ENCODE measurements at places on chromosomes 7 and 10.

DNA sequence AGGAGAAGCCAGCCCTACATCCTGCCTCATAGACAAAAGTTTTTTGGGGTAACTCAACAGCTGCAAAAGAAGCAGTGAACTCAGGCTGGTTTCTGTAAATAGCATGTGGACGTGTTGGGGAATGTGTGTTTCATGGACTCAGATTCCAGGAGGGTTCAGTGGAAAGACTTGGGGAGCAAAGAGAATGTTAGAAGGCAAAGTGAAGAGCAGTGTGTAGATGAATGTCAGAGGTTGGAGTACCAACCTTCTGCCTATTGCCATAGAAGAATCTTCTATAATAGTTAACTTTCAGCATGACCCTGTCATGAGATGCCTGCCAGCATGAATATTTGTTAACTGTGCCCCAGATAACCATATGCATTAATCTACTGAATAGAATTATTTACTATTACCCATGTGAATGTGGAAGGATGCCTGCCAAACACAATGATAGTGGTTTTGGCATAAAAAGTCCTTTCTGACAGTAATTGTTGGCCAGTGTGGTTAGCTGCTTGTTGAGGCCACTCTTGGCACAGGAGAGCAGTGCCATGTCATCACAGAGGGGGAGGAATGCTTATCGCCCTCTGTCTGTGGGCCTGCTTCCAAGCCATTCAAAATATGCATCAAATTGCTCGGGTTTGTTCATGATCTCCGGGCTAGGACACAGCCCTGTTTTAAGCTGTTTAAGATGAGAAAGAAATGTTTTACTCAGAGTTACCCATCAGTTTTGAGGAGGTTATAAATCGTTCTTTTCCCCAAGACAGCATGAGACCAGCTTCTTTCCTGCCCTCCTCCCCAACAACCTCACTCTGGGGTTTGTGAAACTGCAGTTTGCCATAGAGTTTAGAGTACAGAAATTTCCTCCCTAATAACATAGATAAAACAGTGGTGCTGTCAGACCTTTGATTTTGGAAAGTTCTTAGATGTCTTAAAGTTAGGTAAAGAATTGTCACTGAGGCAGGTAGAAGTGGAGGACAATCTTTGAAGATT is 165.3 kb downstream of the WNT2 start:
- no peak for DNase-seq

GRCh38 chr10:102581401-102581800 is 62.9 kb upstream of the TRIM8 start:
- no peak for DNase-seq

- no peak for DNase-seq
Measured at GRCh38 chr7:117066668-117067067, 113.4 kb downstream of the ST7 start.

DNA sequence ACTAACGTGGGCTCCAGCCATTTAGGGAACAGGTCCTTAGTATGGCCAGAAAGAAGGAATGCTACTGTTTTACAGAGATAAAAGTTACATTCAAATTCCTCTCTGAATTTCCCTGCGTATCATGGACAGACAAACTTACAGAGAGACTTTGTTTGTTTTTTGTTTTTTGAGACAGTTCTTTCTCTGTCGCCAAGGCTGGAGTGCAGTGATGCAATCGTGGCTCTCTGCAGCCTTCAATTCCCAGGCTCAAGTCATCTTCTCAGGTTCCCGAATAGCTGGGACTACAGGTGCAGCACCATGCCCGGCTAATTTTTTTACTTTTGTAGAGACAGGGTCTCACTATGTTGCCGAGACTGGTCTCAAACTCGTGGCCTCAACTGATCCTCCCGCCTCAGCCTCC is 64.5 kb upstream of the MPP7 start:
- DNase-seq: no peak

DNA sequence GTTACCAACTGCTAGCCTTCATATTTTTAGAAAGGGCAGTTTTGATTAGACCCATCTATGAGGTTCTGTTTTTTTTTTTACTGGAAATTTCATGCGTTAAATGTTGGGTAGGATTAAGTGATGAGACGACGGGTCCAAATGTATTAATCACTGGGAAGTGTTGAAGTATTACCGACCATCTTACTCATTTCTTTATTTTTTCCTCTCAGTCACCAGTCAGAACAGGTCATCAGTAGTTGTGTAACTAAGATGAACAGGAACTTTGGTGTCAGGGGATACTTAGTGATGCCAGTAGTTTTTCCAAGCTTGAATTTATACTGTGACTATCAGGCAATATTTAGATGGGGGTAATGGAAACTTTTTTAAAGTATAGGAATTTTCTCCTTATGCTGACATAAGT is 14.2 kb downstream of the TFAM start:
- DNase-seq: no peak

GRCh38 chr7:75599244-75599781 is 107.2 kb downstream of the SPDYE5 start:
- no peak for DNase-seq

- no peak for DNase-seq
Measured at GRCh38 chr10:13891128-13892000, 304.6 kb downstream of the PRPF18 start.

GRCh38 chr7:25122373-25122772 is 2.7 kb downstream of the CYCS start:
- no peak for DNase-seq

GRCh38 chr7:127504715-127505114 is 80.7 kb downstream of the GCC1 start:
- peak; percentile 12 for DNase-seq

DNA sequence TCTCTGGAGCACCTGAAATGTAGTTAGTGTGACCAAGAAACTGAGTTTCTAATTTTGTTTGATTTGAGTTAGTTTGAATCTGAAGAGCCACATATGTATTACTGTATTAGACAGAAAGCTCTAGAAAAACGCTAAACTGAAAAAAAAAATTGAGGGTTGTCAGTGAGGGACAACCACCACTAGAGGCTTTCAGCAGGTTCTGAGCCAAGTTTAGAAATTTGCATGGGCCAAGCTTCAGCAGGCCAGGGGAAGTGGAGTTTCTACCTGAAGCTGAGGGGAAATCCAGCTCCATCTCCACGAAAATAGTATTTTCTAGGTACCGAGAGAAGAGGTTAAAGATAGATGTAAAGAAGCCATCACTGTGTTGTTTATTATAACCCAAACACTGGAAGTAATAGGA is 77.9 kb upstream of the PLXNA4 start:
- DNase-seq: peak; percentile 13

DNA sequence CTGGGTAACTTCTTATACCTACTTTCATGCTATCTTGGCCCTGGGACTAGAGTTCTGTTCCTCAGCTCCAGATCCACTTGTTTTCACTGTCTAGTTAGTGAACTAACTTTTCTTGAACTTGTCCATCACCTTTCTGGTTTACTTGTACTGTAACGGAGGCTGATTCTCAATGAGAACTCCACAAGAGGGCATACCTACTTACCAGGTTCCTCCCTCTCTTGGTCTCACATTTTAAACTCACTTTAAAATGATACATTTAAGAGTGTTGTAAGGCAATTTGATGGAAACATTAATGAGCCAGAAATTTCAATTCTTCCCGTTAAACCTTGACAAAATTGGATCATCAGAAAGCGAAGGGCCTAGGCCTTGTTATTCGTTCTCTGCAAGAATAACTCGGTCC is 111.6 kb downstream of the MAGI2 start:
- no peak for DNase-seq

DNA sequence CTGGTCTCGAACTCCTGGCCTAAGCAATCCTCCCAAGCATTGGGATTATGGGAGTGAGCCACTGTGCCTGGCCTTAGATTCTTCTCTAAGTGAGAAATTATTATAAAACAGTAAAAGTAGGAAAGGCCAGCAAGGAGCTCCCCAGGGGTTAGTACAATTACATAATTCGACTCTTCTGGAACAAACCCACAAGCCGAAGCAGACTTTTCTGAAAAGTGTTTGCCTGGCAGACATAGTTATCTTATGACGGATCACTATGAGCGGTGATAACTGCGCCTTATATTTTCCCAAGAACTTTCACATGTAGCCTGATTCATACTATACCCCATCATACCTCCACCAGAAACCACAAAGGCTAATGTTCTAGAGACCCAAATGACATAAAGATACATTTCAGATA is 30.2 kb upstream of the SH3PXD2A start:
- no peak for DNase-seq

DNA sequence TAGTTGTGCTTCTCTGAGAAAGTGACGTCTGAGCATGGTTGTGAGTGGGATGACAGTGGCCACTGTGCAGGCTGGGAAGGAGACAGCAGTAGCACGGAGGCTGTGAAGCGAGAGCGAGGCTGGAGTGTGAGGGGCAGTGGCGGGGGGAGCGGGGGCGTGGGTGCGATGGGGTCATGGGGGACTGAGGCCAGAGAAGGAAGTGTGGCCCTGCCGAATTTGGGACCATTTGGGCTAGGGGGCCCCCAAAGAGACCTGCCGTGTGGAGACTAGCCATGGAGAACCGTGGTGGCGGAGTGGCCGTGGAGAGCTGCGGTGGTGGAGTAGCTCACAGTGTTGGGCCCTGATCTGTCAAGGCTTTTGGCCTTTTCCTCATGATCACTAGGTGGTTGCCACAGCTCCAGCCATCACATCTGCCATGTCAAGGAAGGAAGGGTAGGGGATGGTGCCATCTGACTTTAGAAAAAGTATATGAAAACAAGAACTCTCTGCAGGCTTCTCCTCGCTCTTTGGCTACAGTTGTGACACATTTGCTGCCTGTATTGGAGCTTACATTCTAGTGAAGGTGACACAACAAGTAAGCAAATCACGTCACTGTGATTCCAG is 61.4 kb downstream of the MGMT start:
- DNase-seq: no peak

GRCh38 chr7:142809671-142810070 is 38.9 kb downstream of the PRSS2 start:
- no peak for DNase-seq

GRCh38 chr10:77574438-77574837 is 63.2 kb downstream of the KCNMA1 start:
- DNase-seq: no peak

- no peak for DNase-seq
Measured at GRCh38 chr7:158985583-158985982, 129.2 kb downstream of the DYNC2I1 start.

DNA sequence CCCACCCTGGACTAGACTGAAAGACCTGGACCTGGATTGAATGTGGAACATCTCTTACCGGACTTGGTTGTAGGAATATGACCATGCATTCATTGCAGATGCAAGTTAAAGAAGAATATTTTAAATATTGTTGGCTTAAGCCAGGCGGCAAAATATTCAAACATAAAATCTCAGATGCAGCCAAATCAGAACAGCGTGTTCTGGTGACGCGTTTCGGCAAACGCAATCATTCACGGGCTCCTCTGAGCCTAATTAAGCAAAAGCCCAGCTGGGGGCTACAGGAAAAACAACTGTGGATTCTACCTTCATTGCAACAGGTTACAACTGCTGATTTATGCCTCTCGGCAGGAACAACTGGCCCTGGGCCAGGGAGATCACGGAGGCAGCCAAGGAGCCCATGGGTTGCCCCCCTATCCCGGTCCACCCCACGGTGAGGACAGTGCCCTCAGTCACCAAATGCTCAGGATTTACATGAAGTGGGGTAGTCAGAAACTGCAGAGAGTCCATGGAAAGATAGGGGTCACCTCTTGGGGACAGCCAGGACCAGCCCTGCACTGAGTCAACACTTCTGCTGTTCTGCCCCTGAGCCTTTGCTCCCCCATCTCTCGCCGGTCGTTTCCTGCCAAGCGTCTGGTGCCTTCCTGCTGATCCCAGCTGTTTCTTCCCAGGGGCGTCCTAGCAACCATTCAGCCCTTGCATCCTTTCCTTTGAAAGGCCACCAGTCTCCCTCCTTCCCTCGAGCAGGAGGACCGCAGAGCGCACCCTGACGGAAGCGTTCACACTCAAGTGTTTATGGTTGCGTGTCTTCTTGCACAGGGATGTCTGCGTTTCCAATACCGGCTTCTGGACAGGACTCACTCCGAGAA is 64.4 kb upstream of the SFMBT2 start:
- no peak for DNase-seq

DNA sequence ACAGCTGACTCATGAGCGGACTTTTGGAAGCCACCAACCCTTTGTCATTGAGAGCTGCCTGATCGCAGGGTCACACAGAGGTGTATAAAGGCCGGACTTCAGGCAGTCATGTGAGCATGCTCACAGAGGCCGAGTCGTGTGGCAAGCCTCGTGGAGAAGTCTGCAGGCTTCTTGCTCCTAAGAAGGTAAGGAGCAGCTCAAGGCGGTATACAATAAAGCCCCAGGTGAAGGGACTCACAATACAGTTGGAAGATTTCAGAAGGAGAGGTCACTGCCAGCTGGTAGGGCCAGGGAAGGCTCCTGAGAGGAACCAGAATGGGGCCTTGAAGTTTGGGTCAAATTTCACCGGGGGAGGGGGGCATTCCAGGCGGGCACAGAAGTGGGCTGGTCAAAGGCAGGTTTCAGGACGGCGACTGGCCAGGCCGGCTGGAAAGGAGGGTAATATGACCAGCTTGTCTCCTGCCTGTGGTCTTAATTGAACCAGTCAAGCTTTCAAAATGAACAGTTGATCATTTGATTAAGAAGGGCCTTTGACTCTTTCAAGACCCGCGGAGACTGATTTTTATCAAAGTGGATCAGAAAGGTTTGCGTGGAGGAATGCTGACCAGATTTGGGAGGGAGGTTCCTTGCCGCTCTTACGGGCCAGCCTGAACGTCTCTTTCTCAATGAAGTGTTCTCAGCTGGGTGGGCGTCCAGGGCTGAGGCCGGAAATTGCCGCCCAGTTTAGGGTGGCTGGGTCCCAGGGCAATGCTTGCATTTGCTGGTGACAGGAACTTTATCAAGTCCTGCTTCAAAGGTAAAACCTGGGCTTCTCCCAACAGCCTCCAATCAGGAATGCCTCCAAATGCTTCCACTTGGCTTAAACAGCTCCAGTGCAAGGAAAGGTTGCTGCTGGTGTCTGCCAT is 178.6 kb downstream of the EMX2 start:
- no peak for DNase-seq

- DNase-seq: no peak
Measured at GRCh38 chr7:44163591-44163990, 22.5 kb upstream of the MYL7 start.

- DNase-seq: no peak
Measured at GRCh38 chr10:20970708-20971107, 73.6 kb upstream of the NEBL start.

All from CD4-positive, alpha-beta T cell treated with Interleukin-12 subunit alpha and Interleukin-12 subunit beta, for 1 hour (primary cell).